ENCODE measurements at places on chromosomes 2 and 18.
A peak's percentile ranks its signal among the peaks of the same experiment; 100 is the strongest.

DNA sequence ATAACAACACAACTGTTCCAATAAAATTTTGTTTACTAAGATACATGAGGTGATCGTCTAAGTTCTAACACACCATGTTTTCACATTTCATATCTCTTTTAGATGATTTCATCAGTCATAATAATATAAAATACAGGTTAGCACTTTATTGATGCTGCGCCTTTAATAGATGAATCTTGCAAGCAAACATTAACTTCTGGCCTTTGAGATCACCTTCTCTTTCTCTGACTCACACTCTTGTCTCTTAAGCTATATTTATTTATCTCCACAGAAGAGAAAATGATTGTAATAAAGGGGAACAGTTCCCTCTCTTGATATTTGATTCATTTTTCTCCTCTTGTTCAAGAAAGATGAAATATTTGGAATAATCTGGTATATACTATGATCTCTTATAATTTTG, 603.3 kb upstream of the POU3F3 start:
- DNase-seq, result no peak

DNA sequence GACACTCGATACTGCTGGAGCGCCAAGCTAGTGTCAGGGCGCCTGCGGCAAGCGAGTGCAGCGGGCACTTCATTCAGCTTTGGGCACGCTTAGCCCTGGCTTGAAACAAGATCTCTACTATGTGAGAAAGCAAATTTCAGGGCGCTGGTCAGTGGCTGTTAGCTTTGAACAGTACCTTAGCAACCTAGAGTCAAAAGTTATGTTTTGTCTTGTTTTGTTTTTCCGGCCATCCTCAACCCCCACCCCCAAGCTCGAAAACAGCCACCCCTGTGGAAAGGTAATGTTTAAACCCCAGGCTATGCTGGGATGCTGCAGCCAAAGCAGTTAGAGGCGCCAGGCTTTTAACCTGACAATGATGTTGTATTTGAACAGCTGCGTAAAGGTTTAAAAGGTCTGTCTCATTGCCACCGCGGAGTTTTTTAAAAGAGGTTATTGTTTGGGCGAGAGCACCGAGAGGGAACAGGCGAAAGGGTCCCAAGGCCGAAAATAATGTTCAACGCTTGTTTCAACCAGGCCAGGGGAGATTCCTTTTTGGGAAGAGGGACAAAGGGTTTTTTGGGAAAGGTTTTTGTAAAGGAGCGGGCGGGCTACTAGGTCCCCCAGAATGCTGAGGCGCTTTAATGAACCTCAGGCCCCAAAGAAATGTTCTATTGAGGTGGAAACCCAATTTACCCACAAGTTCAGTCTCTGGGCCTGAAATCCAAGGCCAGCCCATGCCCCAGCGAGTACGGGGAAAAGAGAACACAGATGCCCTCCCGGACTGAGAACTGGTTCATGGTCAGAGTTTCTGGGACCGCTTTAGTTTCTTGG, 2.3 kb upstream of the HOXD10 start:
- DNase-seq, result no peak

DNA sequence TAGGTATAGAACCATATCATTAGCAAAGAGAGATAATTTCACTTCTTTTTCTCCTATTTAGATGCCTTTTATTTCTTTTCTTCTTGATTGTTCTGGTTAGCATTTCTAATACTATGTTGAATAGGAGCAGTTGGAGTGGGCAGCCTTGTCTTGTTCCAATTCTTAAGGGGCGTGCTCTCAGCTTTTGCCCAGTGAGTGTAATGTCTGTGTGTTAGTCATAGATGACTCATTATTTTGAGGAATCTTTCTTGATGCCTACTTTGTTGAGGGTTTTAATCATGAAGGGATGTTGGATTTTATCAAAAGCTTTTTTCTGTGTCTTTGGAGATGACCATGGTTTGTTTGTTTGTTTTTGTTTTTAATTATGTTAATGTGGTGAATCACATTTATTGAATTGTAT, 1453.1 kb upstream of the SLC39A10 start:
- DNase-seq, result no peak

- no peak for DNase-seq
Measured at GRCh38 chr2:141620372-141620771, 510.4 kb downstream of the LRP1B start.

DNA sequence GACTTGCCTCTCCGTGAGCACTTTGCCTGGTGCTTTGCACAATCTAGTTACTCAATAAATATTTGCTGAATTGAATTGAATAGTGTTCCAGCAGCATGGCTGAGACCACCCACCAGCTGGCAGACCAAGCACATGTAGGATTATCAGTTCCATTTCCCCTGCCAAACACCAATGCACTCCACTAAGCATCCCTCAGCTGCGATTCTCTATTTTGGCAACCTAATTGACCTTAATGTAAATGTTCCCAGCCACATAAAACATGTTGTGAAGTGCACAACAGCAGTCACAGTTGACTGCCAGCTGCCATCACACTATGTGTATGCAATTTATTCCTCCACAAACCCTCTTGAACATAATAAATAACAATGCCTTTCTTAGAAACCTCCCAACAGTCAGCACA, 1879.4 kb upstream of the PIK3C3 start:
- DNase-seq, result no peak

DNA sequence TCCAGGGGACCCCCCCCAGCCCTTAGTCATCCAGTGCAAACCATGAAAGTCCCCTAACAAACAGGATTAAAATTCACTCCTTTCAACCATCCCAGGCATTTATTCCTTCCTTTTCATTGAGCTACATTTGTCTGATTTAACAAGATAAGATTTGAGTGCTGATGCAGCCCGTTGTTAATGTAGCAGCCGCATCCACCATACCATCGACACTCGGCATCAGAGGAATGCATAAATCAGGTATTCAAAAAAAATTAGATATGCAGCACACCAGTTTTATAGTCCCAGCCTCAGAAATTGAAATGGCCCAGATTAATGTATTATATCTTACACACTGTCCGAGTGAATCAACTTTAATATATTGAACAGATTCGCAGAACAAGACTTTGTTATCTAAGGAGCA, 676.5 kb upstream of the FANCL start:
- no peak for DNase-seq

DNA sequence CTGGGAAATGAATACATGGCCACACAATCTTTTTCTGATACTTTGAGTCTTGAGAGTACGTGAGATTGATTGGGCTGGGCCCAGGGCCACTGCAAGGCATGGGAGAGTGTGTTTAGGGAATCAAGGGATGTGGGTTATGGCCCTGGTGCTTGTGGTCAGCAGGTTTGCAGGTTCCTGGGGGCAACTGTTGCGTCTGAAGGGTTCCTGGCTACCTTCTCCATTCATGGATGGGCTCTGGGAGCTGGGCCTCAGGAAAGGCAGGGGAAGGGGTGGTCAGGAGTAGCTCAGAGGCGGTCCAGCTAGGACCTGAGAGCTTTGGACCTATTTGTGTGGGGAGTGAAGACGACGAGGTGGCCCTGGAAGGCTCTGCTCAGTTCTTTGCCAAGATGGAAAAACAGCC, 8.4 kb upstream of the ZAP70 start:
- DNase-seq, result no peak

- DNase-seq, result no peak
Measured at GRCh38 chr18:34862561-34862960, 152.5 kb downstream of the DTNA start.

GRCh38 chr18:44556296-44556695, 124.4 kb upstream of the SETBP1 start:
- no peak for DNase-seq

- no peak for DNase-seq
Measured at GRCh38 chr2:234125451-234126145, 75.1 kb downstream of the SPP2 start.

GRCh38 chr18:64752707-64753106, 603.8 kb upstream of the LINC00305 start:
- DNase-seq, result no peak

DNA sequence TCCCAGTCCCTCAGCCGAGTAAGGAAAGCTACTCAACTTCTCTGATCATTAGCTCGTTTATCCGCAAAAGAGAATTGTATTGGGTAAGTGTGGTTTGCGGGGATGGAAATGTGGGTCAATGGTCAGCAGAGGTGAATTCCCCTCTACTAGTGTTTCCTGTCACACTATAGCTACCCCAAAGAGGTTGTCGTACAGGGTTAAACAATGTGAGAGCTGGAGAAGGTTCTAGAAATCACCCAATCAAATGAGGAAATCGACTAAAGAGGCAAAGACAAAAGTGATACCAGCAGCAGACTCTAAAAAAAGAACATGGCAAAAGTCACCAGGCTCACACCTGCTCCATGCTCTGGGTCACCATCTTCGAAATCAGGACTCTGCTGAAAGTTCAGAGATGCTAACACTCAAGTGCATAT, 144.7 kb upstream of the ITGA4 start:
- DNase-seq, result no peak

GRCh38 chr2:42493468-42494354, at the start of gene KCNG3:
Gene KCNG3 (minus strand): TSS chr2:42493982. CDS start chr2:42493501, 481 bp downstream.
- DNase-seq, result peak; percentile 96

DNA sequence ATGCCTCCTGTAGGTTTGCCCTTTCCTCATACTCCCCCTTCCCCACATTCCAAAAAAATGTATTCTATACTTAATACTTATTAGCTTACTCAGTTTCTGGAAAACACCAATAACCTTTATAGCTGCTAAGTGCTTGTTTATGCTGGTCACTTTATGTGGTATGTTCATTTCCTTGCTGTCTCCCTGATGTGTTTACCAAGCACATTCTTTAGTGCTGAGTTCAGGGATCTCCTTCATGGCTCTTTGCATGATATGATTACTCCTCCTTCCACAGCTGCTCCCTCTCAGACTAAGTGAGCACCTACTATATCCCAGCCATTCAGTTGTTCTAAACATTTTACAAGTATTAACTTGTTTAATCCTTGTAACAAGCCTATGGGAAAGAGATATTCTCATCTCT, 698.3 kb upstream of the FANCL start:
- DNase-seq, result no peak

- no peak for DNase-seq
Measured at GRCh38 chr2:17136231-17136630, 382.0 kb downstream of the RAD51AP2 start.

DNA sequence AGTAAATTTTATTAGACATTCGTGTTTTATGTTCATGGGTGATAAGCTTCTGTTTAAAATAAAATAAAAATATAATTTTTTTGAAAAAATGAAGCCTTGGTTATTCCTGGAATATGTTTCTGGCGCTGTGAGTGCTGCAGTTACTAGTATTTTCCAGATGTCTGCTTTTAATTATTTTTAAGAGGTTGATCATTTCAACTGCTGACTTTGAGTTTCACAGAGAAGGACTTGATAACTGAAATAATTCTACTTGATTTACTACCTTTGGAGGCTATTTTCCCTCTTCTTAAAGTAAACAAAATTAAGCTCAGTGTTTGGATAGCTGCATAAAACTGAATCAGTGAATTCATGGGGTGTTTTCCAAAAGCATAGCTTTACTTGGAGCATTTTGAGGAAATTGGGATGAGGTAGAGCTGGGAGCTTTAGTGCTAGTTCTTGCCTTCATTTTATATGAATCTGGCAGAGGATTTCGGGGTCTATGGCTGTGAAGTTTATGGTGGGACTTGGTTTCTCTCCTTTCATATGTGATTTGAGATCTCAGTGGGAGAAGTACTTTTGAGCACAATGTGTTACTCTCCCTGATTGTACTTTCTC, 666.5 kb downstream of the DCDC2C start:
- no peak for DNase-seq

GRCh38 chr18:24683925-24684324, 223.5 kb downstream of the HRH4 start:
- no peak for DNase-seq

GRCh38 chr2:133838642-133839365, 270.5 kb upstream of the NCKAP5 start:
- no peak for DNase-seq

DNA sequence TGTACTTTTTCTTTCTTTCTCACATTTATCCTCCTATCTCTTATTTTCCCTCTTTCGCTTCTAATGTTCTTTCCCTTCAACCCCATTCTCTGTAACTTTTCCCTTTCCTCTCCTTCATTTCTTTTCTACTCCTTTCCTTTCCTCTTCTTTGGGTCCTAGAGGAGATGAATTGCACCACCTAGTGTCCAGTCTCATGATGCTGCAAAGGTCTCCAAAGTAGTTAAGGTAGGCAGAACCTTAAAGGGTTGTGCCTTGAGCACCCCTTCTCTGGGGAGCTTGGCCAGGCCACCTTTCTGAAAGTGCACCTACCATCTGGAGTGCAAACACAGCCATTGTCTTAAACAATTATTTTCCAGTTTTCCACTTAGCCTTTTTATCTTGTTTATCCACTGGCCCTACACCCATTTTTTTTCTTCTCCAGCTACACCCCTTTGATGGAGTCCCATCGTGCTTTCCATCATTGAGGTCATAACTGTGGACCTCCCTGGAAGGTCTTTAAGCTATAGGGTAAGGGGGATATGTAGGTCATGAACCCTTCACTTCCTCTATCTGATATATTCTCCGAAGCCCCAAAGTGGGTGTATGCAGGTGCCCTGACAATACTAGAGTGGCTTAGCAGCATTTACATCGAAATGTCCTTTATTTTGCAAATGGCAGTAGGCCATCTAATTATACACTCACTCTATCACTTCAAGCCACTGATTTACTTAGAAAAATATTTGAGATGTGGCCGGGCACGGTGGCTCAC, 155.9 kb downstream of the ESCO1 start:
- DNase-seq, result peak; percentile 33

DNA sequence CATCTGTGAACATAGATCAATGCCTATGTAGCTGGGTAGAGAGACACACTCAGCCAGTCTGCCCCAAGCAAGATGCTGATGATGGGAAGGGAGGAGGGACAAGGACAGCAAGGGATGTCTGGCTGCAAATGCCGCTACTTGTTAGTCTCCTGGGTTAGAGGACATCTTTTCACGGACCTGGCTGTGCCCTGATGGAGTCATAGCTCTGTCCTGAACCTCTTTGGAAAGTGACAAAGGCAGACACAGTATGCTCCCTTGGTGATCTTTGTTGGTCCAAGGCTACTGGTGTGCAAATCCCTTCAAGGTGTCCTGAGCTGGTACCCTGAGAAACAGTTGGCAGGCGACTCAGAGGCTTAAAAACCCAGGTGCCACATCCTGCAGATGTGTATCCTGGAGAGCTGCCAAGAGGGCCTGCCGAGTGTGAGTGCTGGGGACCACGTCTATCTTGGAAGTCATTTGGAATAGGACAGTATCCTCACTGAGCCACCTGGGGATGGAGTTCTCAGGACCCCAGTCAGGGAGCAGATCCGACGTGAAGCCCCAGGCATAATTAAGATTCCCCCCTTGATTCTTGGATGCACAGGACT, 10.8 kb downstream of the FOSL2 start:
- DNase-seq, result peak; percentile 60

DNA sequence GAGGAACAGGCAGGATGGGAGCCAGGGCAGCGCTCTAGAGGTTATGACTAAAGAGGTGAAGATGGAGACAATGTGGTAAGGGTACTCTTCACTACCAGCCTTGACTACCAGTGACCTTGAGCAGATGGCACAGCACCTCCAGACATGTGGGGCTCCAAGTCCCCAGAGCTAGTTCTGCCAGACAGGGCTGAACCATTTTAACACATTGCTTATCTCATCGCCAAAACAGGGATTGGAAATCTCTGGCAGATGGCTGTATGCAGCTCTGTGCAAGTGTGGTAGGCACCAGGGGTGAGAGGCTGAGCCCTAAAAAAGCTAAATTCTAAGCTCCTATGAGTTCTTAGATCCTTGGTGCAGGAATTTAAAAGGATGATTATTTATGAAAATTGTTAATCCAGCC, 41.3 kb downstream of the FSHR start:
- peak; percentile 5 for DNase-seq
